Left renal pelvis (tissue), 4 donors: ENCODE measurements at places on chromosomes 11 and 22. TPM values are rescaled to one million over a fixed set of nuclear protein-coding genes. Genes with fewer than 3 reads are reported as not detected.

BIRC3 gene
- 1.4 TPM for polyA plus RNA-seq

OR56A1 gene
- not detected for polyA plus RNA-seq

OR8G5 gene
- not detected for polyA plus RNA-seq

BARX2 gene
- polyA plus RNA-seq = 0.08 TPM

PDGFB gene
- 15.1 TPM for polyA plus RNA-seq

TRIM51 gene
- polyA plus RNA-seq = not detected

RFPL3 gene
- not detected for polyA plus RNA-seq

SMIM38 gene
- polyA plus RNA-seq = 0.32 TPM

PRPF19 gene
- polyA plus RNA-seq = 124 TPM

EHF gene
- 0.35 TPM for polyA plus RNA-seq

OR5P2 gene
- not detected for polyA plus RNA-seq

ATG2A gene
- polyA plus RNA-seq = 15.3 TPM

RASSF10 gene
- 27.2 TPM for polyA plus RNA-seq

MISFA gene
- 8.8 TPM for polyA plus RNA-seq

TMEM134 gene
- 40.3 TPM for polyA plus RNA-seq

BBOX1 gene
- 45.1 TPM for polyA plus RNA-seq

TPH1 gene
- polyA plus RNA-seq = 1.7 TPM

SLC29A2 gene
- 29.9 TPM for polyA plus RNA-seq

PIH1D2 gene
- 10.8 TPM for polyA plus RNA-seq

HTR3B gene
- 0.11 TPM for polyA plus RNA-seq

OR8H1 gene
- not detected for polyA plus RNA-seq
